ENCODE measurements at places on chromosomes 1 and 21.
A peak's percentile ranks its signal among the peaks of the same experiment; 100 is the strongest.

- no peak for DNase-seq
Measured at GRCh38 chr1:168836469-168836868, 107.5 kb upstream of the DPT start.

GRCh38 chr1:91805311-91805801 lies 80.6 kb downstream of the TGFBR3 start:
- no peak for DNase-seq

DNA sequence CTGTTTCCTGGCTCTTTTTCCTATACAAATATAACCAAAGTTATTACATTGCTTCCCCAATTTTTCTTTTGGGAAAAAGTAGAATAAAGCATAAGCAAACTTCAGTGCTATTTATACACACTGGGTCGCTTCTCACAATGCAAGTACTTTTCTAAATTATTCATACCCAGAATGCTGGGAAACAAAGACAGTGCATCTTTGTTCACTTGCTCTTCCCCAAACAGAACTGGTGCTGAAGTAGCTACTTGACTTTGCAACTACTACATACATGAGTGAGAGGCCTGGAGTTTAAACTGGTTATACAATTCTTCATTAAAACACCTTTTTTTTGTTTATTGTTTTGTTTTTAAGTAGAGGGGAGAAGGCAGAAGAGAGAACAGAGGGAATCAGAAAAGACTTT lies 40.2 kb downstream of the STX6 start:
- no peak for DNase-seq

GRCh38 chr1:240701412-240701811 lies 89.5 kb upstream of the GREM2 start:
- peak; percentile 57 for DNase-seq

DNA sequence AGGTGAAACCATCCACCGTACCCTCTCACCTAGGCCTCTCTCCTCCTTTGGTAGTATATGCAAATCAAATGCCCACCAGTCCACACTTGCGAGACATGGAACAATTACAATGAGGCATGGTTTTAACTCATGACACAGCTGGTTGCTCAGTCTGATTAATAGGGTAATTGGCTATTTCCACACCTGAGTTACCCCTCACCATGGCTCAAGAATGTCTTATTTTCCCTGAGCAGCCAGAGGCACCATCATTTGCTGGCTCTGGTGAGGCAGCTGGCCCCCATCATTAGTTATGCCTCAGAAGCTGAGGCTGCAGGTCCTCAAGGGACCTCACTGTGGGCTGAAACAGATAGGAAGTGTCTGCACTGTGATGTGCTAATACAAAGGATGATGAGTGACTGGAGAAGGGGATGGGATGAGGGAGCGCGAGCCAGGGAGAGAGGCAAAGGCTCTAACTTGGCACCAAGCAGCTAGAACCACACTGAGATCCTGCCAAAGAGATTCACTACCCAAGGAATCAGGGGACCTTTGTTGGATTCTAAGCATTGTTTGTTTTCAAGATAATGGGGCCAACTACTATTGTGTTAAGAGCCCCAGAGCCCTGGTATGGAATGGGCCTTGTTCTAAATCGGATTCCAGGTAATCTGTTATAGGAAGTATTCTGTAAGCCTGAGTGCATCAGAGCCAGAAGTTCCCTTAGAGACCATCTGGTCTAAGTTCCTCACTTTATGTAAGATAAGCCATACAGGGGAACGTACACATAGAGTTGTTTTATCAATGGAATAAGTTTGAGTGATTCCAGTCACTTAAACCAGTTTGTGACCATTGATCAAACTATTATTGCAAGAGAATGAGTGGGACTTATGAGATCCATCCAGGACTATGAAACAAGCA lies 80.0 kb upstream of the CNTN2 start:
- no peak for DNase-seq

DNA sequence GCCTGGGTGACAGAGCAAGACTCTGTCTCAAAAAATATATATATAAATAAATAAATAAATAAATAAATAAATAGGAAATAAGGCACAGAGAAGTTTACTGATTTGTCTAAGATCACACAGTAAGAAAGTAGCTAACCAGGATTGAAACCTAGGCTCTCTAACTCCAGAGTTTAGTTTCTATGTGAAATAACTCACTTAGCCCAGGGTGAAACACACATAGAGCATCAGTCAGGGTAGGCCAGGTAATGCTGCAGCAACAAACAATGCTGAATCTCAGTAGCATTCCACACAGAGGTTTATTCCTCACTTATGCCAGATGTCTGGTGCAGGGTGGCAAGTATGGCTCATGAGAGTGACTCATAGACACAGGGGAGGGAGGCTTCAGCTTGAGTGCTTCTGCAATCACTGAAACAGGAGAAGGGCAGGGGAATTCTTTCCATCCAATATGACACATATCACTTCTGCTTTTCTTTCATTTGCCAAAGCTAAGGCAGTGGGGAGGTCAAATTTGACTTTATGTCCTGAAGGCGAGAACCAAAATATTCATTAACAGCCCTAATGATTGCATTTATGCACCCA lies 37.1 kb upstream of the KANK4 start:
- DNase-seq: peak; percentile 64

DNA sequence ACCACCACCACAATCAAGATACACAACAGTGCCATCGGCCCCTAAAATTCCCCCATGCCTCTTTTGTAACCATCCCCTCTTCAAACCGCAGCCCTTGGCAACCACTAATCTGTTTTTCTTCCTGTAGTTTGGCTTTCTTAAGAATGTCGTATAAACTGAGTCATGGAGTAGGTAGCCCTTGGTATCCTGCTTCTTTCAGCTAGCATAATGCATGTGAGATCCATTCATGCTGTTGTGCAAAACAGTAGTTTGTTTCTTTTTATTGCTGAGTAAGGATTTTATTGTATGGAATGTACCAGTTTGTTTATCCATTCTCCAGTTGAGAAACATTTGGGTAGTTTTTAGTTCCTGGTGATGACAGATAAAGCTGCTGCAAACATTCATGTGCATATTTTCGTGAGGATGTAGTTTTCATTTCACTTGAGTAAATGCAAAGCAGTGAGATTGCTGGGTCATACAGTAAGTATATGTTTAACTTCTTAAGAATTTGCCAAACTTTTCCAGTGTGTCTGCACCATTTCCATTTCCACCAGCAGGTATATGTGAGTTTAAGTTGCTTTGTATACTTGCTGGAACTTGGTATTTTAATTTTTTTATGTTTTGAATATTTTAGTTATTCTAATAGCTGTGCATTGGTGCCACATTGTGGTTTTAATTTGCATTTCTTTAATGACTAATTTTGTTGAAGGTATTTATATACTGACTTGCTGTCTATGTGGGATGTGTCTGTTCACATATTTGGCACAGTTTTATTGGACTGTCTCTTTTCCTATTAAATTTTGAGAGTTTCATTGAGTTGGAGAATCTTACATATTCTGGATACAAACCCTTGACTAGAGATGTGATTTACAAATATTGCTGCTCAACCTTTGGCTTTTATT lies 148.4 kb upstream of the MAP1LC3C start:
- peak; percentile 19 for DNase-seq

GRCh38 chr1:4310396-4310923 lies 343.9 kb upstream of the AJAP1 start:
- no peak for DNase-seq

DNA sequence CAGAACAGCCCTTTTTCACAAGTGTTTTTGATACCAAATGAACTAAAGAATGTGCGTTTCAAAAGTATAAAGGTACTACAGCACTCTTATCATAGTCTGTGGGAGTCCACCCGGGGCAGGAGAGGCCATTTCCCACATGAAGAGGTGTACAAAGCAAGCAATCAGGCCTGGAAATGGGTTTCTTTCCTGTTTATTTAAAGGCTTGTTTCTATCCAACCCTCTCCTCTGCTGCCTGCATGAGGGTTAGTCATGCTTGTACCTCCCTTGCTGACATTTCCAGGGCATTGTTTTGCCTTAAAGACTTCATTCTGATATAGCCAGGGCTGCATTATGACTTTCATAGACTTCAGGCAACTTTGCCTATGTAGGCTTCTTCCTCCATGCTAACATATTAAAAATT lies 11.6 kb downstream of the SELP start:
- DNase-seq: no peak

DNA sequence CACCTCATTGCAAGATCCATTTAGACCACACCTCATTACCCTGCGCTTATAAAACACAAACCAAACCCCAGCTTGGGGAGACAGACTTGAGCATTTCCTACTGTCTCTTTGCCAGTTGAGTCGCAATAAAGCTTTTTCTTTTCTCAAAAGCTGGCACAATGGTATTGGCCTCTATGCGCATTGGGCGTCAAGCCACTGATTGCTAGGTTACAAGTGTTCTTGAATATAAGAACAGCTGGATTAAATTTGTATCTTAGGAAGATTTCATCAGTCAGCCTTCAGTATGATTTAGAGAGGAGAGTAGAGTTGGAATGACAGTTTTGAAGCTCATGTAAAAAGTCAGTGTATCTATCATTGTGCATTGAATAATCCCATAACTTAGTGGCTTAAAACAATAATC lies 84.9 kb upstream of the RAB4A start:
- no peak for DNase-seq

GRCh38 chr1:197775282-197776262 lies at the start of gene DENND1B:
TSS of gene DENND1B (minus strand) at chr1:197775480. CDS start at chr1:197775155, 325 bp downstream.
- peak; percentile 28 for DNase-seq

DNA sequence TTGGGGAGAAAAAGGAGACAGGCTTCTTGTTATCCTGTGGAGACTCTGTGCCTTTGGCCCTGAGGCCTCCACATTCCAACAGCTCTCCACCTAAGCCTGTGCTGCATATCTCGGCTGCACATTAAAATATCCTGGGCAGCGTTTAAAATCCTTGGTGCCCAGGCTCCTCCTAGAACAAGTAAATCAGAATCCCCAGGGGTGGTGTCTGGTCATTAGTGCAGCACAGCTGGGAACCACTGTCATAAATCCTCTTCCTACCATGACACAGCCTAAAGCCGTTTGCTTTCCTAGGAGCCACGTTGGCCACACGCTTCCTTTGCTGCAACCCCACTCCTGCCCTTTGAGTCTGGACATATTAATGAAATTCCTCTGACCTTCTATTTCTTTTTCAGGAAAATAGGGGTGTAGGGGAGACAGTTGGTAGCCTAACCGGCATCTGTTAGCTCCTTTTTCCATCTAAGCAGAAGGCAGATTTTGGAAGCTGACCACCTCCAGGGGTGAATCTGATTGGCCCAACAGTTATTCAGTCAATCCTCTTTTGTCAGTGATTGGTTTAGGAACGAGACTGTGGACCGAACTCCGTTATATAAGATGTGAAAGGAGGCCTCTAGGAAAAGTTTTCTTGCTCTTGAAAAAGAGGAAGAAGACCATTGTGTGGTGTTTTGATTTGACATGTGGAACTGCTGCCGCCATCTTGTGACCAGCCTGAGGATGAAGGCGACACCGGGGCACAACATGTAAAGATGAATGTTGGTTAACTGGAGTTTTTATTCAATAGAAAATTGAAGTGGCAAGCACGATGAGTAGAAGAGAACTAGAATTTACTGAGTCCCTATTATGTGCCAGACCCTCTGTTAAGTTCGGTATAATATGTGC lies 41.9 kb downstream of the JUN start:
- no peak for DNase-seq

DNA sequence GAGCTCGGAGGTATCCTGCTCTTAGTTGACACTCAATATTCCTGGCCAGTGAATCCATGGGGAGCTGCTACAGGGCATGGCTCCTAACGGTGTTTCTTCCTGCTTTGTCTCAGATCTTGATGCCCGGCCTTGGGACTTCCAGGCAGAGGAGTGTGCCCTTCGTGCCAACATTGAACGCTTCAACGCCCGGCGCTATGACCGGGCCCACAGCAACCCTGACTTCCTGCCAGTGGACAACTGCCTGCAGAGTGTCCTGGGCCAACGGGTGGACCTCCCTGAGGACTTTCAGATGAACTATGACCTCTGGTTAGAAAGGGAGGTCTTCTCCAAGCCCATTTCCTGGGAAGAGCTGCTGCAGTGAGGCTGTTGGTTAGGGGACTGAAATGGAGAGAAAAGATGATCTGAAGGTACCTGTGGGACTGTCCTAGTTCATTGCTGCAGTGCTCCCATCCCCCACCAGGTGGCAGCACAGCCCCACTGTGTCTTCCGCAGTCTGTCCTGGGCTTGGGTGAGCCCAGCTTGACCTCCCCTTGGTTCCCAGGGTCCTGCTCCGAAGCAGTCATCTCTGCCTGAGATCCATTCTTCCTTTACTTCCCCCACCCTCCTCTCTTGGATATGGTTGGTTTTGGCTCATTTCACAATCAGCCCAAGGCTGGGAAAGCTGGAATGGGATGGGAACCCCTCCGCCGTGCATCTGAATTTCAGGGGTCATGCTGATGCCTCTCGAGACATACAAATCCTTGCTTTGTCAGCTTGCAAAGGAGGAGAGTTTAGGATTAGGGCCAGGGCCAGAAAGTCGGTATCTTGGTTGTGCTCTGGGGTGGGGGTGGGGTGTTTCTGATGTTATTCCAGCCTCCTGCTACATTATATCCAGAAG lies 16.7 kb downstream of the ALX3 start:
- no peak for DNase-seq

- DNase-seq: no peak
Measured at GRCh38 chr1:203173566-203173965, 2.1 kb downstream of the MYBPH start.

DNA sequence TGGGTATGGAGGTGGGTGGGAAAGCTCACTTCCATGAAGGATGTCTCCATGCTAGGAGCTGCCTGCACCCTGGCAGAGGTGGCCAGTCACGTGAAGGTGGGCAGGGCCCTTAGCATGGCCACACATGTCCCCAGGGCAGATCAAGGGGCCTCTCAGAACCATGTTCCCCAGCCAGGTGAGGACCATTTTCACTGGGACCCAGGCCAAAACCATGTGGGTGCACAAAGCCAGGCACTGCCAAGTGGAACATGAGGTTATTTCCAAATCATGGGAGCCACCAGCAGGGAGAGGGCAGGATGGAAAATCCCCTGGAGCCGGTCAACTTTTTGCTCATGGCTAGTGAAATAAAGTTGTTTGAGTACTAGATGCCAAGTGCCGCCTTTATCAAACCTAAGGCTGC lies 9.7 kb downstream of the ZNF692 start:
- DNase-seq: no peak

DNA sequence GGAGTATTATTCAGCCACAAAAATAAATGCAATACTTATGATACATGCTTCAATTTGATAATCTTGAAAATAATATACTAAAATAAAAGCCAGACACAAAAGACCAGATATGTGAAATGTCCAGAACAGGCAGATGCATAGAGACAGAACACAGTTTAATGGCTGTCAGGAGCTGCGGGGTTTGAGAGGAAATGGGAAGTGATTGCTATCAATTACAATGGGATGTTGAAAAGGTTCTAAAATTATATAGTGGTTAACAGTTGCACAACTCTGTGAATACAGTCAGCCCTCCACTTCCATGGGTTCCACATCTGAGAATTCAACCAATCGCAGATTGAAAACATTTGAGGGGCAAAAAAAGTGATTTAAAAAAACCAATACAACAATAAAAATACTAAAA lies 54.0 kb downstream of the LTN1 start:
- no peak for DNase-seq

GRCh38 chr1:227915564-227916553 lies 31.9 kb downstream of the WNT9A start:
- DNase-seq: no peak

- peak; percentile 36 for DNase-seq
Measured at GRCh38 chr21:33259428-33259827, 6.7 kb upstream of the IL10RB start.
